ENCODE measurements at places on chromosomes 4 and X.

DNA sequence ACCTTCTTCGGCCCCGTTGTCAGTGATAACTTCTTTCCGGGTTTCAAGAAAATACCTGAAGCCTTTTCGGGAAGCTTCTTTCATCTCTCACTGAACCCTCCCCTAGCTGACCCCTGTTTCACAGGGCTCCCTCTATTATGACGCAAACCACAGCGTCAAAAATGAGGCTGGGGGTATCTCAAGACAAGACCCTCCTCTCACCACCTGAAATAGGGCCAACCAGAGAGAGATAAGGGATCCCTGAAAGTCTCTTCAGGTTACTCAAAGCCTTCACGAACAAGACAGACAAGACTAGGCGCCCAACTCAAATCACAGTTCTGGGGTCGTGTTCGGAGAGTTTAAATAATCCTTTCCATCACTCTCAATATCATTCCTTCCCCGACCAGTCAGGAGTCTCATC lies 1.2 kb downstream of the PHF8 start:
- DNase-seq = no peak

- DNase-seq = no peak
These were observed 42.6 kb downstream of the SMPX start for GRCh38 chrX:21715337-21715736.

DNA sequence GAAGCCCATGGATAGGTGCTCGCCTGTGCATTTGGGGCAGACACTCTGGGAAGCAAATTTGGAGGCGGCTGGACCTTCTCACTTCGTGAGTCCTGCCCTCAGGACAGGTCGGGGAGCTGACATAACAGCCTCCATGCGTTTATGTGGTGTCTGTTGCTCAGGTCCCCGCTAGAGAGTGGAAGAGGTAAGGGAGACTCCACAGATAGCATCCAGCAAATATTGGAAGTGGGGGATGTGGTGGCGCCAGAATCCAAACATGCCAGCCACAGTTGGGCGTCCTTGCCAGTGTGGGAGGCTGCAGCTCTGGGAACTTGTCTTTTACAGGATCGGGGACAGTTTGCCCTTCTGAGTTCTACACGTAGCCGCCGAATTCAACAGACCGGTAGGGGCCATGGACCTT lies 47.8 kb downstream of the ZNF182 start:
- no peak for DNase-seq

- no peak for DNase-seq
These were observed 19.3 kb downstream of the EPHA5 start for GRCh38 chr4:65651031-65651430.

GRCh38 chr4:37674439-37674838 lies 11.7 kb downstream of the RELL1 start:
- no peak for DNase-seq

GRCh38 chr4:94171616-94172015 lies 36.0 kb upstream of the SMARCAD1 start:
- no peak for DNase-seq

DNA sequence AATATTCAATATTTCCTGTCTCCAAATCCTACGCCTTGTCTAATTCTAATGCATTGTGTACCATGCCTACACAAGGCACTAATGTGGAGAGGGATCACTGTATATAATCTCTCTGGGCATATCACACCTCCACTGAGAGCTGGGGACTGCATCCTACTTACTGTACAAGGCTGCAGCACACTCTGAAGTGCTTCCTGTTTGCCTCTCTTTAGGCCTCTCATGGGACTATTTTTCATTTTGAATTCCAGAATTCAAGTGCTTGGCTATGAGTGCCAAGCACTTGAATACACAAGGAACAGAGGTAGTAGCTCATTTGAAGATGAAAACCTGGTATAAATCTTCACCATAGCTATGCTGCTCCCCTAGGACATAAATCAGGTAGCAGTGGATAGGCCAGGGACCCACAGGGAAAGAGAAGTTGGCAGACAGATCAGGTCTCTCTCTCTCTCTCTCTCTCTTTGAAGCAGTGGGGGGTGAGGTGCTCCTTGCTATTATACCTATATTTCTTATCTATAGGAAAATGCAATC lies 229.7 kb upstream of the MBNL3 start:
- DNase-seq = no peak

DNA sequence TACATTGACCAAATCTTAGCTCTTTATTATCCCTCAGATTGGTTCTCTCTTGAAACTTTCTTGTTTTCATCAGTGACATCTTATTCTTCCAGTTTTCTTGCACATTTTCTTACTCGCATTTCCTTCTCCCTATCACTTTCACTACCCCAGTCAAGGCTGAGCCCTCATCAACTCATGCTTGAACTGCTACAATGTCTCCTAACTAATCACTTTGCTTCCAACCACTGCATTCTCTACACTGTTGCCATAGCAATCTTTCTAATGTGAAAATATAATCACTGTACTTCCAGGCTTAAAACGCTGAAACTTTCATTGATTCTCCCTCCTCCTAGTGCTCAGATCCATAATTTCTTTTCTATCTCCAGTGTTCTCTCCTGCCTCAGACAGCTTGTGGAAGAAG lies 22.2 kb upstream of the LPAR4 start:
- no peak for DNase-seq

GRCh38 chrX:118974908-118975671 lies 672 bp downstream of the LONRF3 start:
- DNase-seq = no peak

- no peak for DNase-seq
These were observed 68.0 kb downstream of the N4BP2 start for GRCh38 chr4:40124690-40125089.

- DNase-seq = no peak
These were observed 90.1 kb upstream of the PSAPL1 start for GRCh38 chr4:7524843-7525242.

- no peak for DNase-seq
These were observed 240.2 kb downstream of the RAPGEF2 start for GRCh38 chr4:159343116-159343515.

- DNase-seq = no peak
These were observed 43.7 kb upstream of the NPY2R start for GRCh38 chr4:155164718-155165117.

- DNase-seq = no peak
These were observed 16.8 kb downstream of the REPS2 start for GRCh38 chrX:16963216-16963615.

DNA sequence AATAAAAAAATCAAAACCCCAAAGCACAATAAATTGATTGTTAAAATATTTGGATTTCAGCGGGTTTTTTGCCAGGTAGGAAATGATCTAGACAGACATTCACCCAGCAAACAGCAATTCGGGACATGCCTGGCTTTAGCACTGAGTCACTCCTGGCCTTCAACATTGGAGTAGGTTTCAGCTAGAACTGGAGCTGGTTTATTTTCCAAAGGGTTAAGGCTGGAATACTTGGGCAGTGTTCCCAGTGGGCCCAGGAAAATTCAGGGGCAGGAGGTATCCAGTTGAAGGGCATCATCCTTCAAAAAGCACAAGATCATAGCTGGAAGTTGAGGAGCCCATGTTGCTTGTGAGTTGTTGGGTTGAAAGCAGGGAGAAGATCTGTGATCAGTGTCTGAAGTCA lies 41.0 kb downstream of the TXLNG start:
- DNase-seq = no peak
